ENCODE measurements at places on chromosomes 5 and 9.

DNA sequence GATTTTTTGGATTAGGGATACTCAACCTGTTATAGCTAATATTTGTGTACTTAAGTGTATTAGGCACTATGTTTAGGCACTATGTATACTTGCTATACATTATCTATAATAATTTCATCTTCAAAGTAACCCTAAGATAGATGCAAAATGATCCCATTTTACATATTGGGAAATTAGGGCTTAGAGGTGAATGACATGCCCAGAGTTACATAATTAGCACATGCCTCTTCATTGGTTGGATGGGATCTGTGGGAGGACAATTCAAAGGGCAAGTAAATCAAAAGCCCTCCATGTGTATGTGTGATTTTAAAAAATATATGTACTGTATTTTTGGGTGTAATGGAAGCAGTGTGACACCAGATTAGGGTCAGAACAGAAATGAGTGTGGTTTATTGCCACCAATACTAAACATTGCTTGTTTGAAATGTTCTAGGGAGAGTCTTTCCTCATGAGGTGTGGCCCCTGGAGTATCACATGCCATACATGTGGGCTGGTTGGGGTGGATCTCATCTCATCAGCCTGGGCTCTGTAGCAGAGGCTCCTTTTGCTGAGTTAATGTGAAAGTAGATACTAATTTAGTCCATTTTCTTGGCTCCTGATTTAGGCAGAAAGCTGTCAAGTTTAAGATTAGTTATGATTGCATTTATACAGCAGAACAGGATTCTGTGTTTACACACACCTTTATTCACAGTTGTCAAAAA, 5.5 kb downstream of the C9orf85 start:
- no peak overlapping the region for H3K4me3 ChIP-seq
- no peaks in the 10 kb centered on the region for H3K27me3 ChIP-seq
- no peak for DNase-seq
- H3K36me3 ChIP-seq: peaks cover 6% of the 10 kb centered on the region

DNA sequence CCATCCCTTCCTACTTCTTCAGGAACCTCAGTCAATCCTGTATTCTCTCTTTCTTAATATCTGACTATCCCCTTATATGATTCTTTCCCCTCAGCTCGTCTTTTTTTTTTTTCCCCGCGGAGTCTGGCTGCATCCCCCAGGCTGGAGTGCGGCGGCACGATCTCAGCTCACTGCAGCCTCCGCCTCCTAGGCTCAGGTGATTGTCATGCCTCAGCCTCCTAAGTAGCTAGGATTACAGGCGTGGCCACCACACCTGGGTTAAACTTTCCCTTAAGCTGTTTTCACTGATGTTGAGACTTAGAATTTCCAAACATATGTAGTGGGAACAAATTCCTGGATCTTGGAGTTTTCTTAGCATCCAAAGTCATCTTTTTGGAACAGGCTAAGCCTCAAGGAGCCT, 13.3 kb upstream of the RUSC2 start:
- no peak for DNase-seq
- peaks cover 33% of the 10 kb centered on the region for H3K27me3 ChIP-seq
- H3K4me3 ChIP-seq: no peak overlapping the region
- H3K36me3 ChIP-seq: no peaks in the 10 kb centered on the region

GRCh38 chr9:127185931-127186781, 63.7 kb upstream of the ANGPTL2 start:
- H3K4me1 ChIP-seq: peaks cover 63% of the 10 kb centered on the region
- no peaks in the 10 kb centered on the region for H3K27me3 ChIP-seq
- H3K27ac ChIP-seq: peak overlapping the region; percentile 100
- H3K4me3 ChIP-seq: peak overlapping the region; percentile 37
- no peaks in the 10 kb centered on the region for H3K36me3 ChIP-seq

GRCh38 chr9:2055203-2055658, 40.1 kb downstream of the SMARCA2 start:
- H3K4me3 ChIP-seq: no peak overlapping the region
- H3K27me3 ChIP-seq: no peaks in the 10 kb centered on the region
- no peak overlapping the region for H3K27ac ChIP-seq
- H3K36me3 ChIP-seq: peaks cover 38% of the 10 kb centered on the region
- H3K4me1 ChIP-seq: peaks cover 33% of the 10 kb centered on the region
